HT1080 (cell line): ENCODE measurements at places on chromosomes 7 and 10. TPM values are rescaled to one million over a fixed set of nuclear protein-coding genes. Genes with fewer than 3 reads are reported as not detected.

Gene INTS15
- 30.5 and 38.1 TPM in 2 replicates for total RNA-seq

Gene EMX2
- 0.08 and 0.20 TPM in 2 replicates for total RNA-seq

Gene PRRT4
- total RNA-seq = 0.73 TPM in 1 of 2 replicates, not detected in the other

Gene NODAL
- 0.37 TPM in 1 of 2 replicates, not detected in the other for total RNA-seq

DNA sequence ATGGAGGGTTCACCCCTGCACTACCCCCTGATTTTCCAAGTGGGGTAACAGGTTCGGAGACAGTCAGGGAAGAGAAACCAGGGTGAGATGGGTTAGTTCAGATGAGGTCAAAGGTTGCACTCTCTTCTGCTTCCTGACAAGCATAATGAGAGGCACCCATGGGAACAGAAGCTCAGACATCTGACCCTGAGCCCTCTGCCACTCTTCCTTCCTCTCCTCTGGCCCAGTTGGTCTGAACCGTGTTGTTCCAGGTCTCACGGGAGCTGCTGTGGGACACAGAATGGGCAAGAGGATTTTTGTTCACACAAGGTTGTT is 38.4 kb downstream of the DNAJB12 start:
- DNase-seq = no peak

DNA sequence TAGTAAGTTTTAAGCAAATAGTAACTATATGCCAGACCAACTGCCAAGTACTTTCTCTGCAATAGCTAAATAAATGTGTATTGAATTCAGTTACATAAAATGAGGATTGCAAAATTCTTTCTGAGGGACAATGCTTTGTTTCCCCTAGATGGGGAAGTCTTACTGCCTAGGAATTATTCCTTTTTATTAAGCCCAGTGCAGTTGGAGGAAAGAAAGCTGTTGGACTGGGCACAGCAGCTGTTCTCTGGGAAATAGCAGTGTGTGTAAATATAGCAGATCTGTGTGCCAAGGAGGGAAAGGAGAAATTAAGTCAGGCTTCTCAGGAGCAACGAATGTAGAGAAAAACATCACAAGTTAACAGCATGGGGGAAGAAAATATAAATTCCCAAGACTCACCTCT is 77.1 kb downstream of the SEC23IP start:
- no peak for DNase-seq

DNA sequence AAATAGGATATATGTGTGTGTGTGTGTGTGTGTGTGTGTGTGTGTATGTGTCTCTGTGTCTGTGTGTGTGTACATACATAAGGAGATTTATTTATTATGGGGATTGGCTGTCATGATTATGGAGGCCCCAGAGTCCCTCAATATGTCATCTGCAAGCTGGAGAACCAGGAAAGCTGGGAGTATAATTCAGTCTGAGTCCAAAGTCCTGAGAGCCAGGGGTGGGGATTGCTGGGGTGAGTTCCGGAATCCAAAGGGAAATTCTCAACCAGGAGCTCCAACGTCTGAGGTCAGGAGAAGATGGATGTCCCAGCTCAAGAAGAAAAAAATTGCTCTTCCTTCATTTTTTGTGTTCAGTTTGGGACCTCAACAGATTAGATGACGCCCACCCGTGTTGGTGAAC is 50.7 kb upstream of the PLPP4 start:
- DNase-seq = no peak

GRCh38 chr10:93876381-93876780 is 17.4 kb upstream of the SLC35G1 start:
- no peak for DNase-seq

- no peak for DNase-seq
Observed at GRCh38 chr10:49257154-49257553, 41.8 kb upstream of the C10orf71 start.

DNA sequence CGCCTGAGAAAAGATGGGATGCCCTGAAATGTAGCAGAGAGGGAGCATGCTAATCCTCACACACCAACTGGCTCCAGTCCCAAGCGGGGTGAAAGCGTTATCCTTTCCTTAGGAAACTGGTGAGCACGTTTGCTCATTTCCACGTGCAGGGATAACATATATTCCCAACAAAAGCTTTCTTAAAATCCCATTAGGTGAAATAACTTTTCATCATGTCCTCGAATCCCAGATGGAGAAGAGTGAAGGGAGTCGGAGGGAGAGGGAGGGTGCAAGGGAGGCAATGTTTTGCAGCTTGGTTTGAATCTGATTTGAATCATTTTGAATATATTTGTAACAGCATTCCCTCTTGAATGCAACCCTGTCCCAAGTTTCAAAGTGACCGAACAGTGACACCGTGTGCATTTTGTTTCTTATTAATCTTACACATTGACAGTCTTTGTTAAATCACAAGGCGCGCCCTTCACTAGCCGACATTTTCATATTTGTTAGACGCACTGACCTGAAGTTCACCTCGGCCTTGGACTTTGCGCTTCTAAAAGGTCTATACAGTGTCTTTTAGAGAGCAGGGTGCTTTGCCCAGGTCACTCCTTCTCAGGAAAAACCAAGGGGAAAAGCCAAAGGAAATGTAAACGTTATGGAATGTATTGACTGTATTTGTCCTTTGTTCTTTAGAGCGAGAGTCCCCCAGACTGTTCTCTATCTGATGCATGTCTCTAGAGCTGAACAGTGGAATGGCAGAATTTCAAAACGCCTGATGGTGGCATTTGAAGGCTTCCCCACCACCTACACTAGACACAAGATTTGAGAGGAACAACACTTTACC is 3.1 kb upstream of the HOXA4 start:
- DNase-seq = no peak

DNA sequence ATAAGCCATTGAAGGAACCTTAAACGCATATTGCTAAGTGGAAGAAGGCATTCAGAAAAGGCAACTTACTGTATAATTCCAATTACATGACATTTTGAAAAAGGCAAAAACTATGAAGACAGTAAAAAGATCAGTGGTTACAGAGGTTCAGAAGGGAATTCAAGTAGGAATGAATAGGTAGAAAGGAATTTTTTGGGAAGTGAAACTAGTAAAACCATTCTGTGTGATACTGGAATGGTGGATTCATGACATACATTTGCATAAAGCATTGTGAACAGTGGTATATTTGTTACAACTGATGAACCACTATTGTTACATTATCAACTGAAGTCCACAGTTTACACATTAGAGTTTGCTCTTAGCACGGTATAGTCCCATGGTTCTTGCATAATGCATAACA is 114.2 kb upstream of the GPR22 start:
- DNase-seq = peak; percentile 17

- no peak for DNase-seq
Observed at GRCh38 chr7:158614700-158615099, 27.1 kb upstream of the PTPRN2 start.

DNA sequence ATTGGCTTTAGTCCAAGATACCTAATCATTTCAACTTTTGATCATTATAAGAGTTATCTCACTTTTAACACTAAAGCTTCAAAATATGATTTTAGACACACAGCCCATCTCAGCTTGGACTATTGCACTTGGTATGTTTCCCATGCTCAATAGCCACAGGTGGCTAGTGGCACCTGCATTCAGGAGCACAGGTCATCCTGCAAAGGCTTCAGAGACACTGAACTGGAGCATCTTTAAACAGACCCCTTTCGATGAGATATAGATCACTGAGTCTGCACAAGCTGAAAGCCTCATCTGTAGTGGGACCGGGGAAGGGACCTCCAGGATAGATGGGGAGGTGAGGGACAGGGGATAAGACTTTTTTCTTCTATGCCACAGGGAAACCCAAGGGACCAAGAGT is 48.5 kb upstream of the TARP start:
- no peak for DNase-seq
